Hippocampal formation (tissue), 2 donors: ENCODE measurements at places on chromosomes 4 and X.
A peak's percentile ranks its signal among the peaks of the same experiment; 100 is the strongest.

DNA sequence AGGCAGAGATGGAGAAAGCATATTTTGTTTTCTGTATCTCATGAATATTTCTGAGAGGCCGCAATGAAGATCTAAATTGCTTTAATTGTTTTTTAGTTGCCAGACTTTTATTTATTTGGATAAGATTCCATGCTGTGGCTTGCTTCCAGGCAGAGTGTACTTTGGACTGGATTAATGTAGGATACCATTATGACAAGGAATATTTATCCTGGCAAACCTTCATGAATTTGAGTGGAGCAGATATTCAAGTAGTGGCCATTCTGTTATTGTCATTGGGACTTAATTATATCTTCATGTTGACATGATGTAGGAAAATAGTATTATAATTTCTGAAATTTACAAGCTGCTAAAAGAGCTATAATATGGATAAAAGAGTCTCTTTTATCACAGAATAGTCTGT is 182.9 kb downstream of the C4orf33 start:
- DNase-seq: no peak

DNA sequence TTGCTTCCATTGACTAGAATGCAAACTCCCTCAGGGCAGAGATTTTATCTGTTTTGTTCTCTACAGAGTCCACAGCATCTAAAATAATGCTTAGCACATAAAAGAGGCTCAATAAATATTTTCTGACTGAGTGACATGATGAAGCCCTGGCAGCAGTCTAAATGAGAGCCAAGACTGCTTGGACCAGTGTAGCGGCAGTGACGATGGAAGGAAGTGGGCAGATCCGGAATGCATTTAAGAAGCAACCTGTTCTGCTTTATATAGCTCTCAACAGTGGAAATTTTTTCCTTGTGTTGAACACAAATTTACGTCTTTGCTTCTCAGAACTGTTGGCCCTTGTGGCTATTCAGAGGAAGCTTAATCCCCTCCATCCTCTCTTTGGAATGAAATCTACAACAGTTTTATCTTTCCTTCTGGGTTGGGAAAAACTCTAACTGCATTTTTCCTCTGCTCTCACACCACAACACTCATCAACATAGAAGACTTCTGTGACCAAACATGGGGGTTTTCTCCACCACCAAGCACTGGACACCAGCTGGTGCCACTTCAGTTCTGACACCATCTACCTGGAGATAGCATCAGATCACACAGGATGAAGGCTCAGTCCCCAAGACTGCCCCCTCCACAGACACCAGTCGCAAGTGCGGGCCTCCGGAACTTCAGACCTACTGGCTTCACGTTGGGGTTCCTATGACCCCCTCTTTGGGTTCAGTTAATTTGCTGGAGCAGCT is 7.0 kb upstream of the BEND4 start:
- no peak for DNase-seq

- DNase-seq: no peak
Observed at GRCh38 chr4:182494103-182494502, 250.9 kb downstream of the TENM3 start.

- no peak for DNase-seq
Observed at GRCh38 chrX:13366698-13367097, 46.8 kb upstream of the ATXN3L start.

- no peak for DNase-seq
Observed at GRCh38 chr4:161892951-161893350, 270.8 kb downstream of the FSTL5 start.

- DNase-seq: no peak
Observed at GRCh38 chr4:168212656-168213055, 105.9 kb downstream of the DDX60 start.

DNA sequence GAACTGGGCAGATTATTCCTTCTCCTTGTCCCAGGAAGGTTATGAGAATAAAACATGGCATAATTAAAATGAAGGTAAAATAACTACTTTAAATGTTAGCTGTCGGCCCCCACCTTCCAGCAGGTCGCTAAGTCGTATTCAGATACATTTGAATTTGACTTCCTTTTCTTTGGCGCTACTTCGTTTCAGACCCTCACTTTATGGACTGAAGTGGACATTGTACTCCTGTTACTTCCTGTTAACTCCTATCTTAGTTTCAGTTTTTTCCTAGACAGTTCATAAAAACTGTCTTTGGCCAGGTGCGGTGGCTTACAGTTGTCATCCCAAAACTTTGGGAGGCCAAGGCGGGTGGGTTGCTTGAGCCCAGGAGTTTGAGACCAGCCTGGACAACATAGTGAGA is 5.7 kb downstream of the SYAP1 start:
- DNase-seq: no peak

DNA sequence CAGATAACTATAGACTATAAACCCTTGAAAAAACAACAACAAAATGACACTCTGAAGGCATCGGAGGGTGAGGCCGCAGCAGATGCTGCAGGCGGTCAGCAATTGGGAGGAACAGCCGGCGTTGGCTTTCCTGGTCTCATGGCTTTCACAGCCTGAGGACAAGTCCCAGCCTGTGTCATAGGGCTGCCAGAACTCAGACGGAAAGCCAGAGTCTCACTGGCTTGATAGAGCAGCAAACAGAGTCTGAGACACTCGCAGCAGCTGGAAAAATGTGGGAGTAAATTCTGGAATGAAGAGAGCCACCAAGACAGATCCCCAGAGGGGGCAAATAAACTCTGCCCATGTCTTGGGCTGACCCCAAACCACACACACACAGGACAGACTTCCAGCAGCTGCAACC is 86.3 kb downstream of the PPP2R2C start:
- no peak for DNase-seq

GRCh38 chr4:140799686-140800225 is 43.6 kb upstream of the TBC1D9 start:
- DNase-seq: no peak

GRCh38 chr4:144906181-144906925 is 191.6 kb downstream of the ANAPC10 start:
- DNase-seq: no peak

DNA sequence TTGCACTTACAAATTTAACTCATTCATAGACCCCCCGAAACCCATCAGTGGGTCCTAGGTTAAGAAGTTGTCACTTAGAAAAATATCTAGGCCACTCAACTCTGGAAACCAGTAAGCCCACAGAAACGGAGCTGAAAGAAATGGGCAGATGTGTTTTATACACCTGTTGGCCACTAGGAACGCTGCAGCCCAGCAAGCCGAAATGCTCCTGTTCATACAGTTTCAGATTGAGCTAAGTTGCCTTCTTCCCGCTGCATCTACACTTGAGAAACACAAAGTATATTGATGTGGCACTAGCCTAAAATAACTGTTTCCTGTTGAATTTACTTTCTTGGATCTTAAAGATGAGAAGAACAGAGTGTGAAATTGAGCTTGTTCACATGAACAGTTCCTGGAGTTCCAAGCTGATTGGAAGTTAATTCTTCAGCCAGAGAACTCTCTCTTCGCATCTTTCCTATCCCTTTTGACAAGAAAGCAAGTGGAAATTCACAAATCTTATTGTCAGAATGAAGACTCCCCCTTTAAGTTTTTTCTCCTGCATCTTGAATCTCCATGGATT is 174.1 kb downstream of the RBMX2 start:
- peak; percentile 17 for DNase-seq

- DNase-seq: no peak
Observed at GRCh38 chr4:102586644-102587021, 85.5 kb downstream of the NFKB1 start.

GRCh38 chr4:52606726-52607125 is 52.4 kb downstream of the USP46 start:
- DNase-seq: no peak
